Lung microvascular endothelial cell (primary cell): ENCODE measurements at places on chromosomes 1 and 21. TPM values are rescaled to one million over a fixed set of nuclear protein-coding genes. Genes with fewer than 3 reads are reported as not detected.
A peak's percentile ranks its signal among the peaks of the same experiment; 100 is the strongest.

GRCh38 chr1:106189780-106190179 lies 866.7 kb upstream of the PRMT6 start:
- DNase-seq = no peak

DNA sequence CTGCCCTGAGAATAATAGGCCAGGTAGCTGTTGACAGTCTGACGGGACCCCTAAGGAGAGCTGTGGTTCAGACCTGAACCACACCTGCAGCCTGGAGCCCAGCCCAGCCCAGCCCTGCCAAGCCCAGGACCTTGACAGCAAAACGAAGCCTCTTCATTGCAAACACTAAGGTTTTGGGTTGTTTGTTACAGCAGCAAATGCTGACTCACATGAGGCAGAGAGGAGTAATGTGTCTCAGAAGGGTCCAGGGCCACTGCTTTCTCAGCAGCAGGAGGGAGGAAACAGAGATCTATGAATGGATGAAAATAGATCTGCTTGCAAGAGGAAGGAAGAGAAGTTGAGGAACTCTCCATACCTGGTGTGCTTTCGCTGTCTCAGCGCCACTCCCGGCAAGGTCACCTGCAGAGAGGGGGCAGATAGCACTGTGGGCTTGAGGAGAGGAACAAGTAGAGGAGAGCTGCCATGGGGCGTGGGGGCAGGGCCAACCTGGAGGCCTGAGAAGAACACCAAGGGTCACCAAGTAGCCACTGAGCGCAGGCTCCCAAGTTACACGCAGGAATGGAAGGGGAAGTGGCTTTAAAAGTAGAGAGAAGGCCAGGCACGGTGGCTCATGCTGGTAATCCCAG lies 127.2 kb downstream of the ZNF281 start:
- DNase-seq = no peak

DNA sequence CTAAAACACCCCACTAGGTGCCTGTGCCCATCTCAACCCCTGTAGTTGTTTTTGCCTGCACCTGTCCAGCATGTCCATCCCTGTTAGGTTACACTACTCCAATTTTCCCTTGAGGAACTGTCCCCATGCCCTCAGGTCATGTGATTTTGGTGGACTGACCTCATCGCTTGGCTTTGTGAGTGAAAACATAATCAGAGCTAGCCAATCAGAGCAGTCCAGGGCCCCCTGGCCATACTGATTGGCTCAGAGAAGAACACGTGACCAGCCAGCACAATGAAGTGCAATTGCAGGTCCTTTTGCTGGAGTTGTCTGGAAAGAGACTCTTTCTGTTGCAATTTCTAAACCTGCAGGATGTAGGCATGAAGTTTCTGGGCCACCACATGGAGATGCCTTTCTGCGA lies 303.3 kb upstream of the PROX1 start:
- no peak for DNase-seq

- no peak for DNase-seq
These were observed 18.1 kb downstream of the LHX4 start for GRCh38 chr1:180248176-180248575.

Gene NES
- 32.9 and 57.3 TPM in 2 replicates for total RNA-seq

DNA sequence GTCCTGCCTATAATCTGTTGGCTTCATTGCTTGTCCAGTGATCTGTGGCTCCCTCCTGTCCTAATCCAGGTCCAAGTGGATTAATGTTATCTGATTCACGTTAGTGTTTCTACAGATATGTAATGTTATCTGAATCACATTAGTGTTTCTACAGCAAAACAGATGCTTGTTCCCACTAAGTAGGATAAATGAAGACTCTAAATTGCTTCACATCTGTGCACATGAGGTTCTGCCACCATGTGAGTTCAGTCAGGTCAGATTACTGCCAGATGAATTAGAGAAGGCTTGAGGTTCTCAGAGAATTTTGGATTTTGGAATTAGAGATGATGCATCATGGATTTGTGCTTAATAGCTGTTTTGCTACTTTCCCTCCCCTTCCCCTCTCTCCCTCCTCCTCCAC lies 13.2 kb downstream of the DISC1 start:
- DNase-seq = no peak

DNA sequence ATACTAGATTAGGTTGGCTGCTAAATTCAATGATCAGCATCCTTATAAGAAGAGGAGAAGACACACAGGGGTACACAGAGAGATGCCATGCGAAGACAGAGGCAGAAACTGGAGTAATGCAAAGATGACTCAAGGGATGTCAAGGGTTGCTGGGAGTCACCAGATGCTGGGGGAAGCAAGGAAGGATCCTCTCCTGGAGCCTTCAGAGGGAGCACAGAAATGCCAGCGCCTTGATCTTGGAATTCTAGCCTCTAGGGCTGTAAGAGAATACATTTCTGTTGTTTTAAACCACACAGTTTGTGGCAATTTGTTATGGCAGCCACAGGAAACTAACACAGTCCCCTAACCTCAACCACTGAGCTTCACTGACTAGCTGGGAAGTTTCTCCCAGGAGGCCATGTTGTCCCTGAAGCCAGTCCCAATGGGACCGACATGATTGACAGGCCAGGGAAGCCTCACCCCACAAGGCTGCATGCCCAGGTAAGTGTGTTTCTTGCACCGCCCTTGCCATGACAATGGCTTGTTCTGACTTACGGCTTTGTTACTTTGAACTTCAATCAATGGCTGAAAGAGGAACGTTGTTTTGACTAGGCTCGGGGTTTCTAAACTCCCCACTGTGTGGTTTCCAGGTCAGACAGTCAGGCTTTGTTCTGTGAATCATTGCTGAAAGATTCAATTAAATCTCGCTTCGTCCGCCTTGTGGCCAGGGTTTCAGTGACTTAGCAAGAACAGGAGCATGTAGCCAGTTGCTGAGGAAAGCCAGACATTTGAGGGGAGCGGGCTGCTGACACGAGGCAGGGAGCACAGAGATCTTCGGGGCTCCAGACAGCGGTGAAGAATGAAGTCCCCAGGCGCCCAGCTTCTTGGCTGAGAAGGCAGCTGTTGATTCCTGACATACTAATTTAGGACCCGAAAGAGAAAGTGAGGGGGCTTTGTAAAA lies 62.3 kb downstream of the RUNX1 start:
- DNase-seq = no peak

DNA sequence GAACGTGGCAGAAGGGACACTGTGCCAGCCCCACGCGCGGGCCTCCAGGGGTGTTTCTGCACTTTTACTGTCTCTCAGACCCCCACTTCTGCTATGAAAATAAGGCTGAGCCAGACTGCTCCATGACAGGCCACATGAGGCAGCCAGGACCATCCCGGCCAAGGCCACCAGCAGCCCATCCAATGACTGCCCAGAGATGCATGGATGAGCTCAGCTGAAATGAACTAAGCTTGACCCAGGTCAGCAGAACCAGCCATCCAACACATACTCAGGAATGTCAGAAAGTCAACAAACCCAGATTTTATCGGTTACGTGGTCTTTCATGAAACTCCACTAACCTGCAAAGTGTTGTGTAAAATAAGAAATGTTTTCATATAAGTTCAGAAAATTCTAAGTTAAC lies 51.2 kb downstream of the CCDC185 start:
- no peak for DNase-seq

- DNase-seq = no peak
These were observed 44.3 kb downstream of the TMEM51 start for GRCh38 chr1:15197591-15198447.

DNA sequence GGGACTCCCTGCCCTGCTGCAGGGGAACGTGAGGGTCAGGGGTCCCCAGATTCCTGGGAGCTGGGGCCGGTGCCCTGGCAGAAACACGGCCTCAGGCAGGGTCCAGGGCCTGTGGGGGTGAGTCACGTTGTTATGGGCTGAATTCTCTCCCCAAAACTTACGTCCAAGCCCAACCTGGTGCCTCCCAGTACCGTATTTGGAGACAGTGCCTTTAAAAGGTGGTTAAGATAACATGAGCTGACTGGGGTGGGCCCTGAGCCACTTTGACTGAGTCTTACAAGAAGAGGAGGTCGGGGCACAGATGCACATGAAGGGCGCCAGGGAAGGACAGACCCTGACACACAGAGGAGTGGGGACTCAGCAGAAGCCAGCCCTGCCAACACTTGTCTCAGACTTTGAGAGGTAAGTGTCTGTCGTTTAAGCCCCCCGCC lies 99.9 kb downstream of the WDR4 start:
- no peak for DNase-seq

DNA sequence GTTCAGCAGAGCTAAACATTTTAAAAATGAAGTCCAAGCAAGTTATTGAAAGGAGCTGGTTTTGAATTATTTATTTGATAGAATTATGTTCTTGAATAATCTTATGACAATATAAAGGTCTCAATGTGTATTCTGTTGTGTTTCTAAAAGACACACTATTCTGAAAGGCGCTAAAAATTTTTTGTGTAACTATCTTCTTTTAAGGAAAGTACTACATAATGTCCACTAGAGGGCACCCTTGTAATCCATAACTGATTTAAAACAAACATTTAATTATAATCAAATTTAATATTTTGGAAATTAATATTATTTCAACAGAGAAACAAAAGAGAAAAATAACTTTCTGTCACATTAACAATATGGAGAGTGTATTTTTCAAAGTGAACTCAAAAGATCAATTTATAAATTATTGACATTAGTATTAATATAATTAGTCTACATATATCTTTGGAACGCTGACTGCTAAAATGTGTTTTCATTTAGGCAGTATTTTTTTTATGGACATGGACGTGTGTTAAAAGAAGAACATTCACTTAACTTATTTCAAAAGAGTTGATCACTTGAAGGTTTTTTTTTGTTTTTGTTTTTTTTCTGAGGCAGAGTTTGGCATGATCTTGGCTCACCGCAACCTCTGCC lies 248.4 kb downstream of the DENND1B start:
- peak; percentile 48 for DNase-seq

- no peak for DNase-seq
These were observed 5.2 kb downstream of the RGL1 start for GRCh38 chr1:183810121-183810520.

- no peak for DNase-seq
These were observed 12.1 kb downstream of the PLOD1 start for GRCh38 chr1:11946647-11947046.

GRCh38 chr1:20151906-20152598 lies 12.9 kb downstream of the PLA2G2F start:
- peak; percentile 57 for DNase-seq
